Peyer's patch (tissue), 4 donors: ENCODE measurements at places on chromosomes 6 and 20. TPM values are rescaled to one million over a fixed set of nuclear protein-coding genes. Genes with fewer than 3 reads are reported as not detected.
A peak's percentile ranks its signal among the peaks of the same experiment; 100 is the strongest.

Gene KDM1B
- 17.5 TPM for total RNA-seq

DNA sequence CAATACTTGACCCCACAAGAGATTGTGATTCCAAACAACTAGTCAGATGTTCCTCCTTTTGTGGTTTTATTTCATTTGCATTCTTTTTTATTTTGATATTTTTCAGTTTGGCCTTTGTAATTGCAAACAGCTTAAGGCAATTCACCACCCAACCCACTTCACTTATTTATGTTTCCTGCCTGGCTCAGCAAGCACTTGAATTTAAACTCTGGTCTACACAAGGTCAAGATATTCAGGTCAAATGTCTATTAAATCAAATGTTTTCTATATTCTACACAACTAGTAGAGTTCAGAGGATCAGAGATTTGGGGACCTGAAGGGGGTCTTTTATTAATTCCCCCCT is 100.1 kb downstream of the SGK1 start:
- no peak for DNase-seq
- no peak overlapping the region for H3K4me3 ChIP-seq
- no peaks in the 10 kb centered on the region for H3K36me3 ChIP-seq
- no peaks in the 10 kb centered on the region for H3K27me3 ChIP-seq

- H3K27ac ChIP-seq = peak overlapping the region; percentile 80
- peaks cover 21% of the 10 kb centered on the region for H3K4me1 ChIP-seq
- H3K4me3 ChIP-seq = peak overlapping the region; percentile 14
- peaks cover 7% of the 10 kb centered on the region for H3K36me3 ChIP-seq
- no peak for DNase-seq
- no peaks in the 10 kb centered on the region for H3K27me3 ChIP-seq
Observed at GRCh38 chr6:106519460-106520394, 109.6 kb downstream of the RTN4IP1 start.

GRCh38 chr6:49252901-49253300 is 210.2 kb downstream of the MMUT start:
- H3K4me3 ChIP-seq = no peak overlapping the region
- H3K27me3 ChIP-seq = no peaks in the 10 kb centered on the region
- H3K4me1 ChIP-seq = no peaks in the 10 kb centered on the region
- no peaks in the 10 kb centered on the region for H3K36me3 ChIP-seq

Gene GPSM3
- total RNA-seq = 5.3 TPM

Gene HLA-DPA1
- total RNA-seq = 61.7 TPM

Gene TMEM200A
- 2.5 TPM for total RNA-seq

DNA sequence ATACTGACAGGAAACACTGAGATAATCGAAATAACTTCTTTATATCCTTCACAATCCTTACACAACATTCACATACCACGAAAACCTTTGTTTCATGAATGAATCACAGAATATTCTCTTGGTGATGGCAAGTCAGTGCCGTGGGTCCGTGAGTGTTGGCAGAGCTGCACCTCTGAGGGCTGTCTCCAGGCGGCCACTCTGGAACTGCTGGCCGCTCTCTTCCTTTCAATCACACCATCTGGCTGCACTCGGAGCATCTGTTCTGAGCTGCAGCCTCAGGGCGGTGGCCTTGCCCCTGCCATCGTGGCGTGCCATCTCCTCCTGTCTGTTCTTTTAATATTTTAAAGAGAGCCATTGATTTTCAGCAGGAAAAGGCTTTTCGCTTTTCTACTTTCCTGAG is 129.4 kb upstream of the AFDN start:
- H3K27ac ChIP-seq = no peak overlapping the region
- no peaks in the 10 kb centered on the region for H3K27me3 ChIP-seq
- DNase-seq = no peak
- no peak overlapping the region for H3K4me3 ChIP-seq
- H3K4me1 ChIP-seq = no peaks in the 10 kb centered on the region
- no peaks in the 10 kb centered on the region for H3K36me3 ChIP-seq

DNA sequence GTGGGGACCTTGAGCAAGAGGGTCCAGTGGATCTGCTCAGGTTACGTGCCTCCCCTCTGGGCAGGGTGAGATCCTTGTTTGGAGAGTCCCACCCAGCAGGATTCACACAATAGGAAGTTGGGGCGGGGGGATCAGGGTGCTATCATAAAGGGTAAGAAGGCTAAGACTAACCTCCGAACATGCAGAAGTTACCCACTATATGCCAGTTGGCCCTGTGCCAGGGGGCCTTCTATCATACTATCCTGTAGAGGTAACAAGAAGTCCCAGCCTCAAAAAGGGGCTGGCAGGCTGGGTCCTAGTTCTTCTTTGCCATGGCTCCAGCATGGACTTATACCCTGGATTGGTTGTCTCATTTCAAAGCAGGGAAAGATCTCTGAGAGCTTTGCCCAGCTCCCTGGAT is 94.1 kb downstream of the CDH26 start:
- H3K27ac ChIP-seq = no peak overlapping the region
- H3K36me3 ChIP-seq = no peaks in the 10 kb centered on the region
- no peaks in the 10 kb centered on the region for H3K4me1 ChIP-seq
- H3K4me3 ChIP-seq = no peak overlapping the region
- no peaks in the 10 kb centered on the region for H3K27me3 ChIP-seq
- DNase-seq = no peak

Gene TINAG
- 79.2 TPM for total RNA-seq

Gene TRIM31
- total RNA-seq = 9.9 TPM

DNA sequence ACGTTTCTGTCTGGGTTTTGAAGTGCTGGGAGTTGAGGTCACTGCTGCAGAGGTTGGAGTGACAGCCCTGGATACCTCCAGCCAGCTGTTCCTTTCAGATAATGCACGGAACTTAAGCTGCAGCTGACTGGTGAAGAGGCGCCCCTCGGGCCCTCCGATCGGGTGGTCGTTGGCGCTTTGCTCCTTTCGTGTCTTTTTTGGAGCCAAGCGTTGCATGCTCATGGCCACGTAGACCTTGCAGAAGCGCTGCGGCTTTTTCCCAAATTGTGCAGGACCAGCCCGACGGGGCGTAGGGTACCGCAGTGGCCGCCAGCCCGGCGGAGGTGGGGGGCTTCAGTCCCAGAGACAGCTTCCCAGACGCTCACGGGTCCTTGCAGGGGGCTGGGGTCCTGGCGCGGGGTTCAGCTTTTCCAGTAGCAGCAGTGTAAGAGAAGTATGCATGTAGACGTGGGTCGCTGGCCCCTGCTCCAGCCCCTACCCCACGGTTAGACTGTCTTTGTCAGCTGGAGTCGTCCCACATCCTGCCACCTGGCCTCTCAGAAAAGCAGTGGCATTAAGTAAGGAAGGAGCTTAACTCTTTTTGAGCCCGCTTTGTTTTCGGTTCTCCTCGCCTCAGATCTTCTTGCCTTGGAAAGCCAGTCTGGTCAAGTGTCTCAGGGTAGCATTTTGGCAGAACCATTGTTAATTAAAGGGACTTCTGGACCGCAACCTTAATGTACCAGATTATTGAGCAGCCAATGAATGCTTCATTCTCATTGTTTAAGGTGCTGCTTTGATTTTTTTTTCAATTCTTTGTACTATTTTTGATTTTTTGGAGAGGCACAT is 838 bp downstream of the TNFAIP3 start:
- H3K27me3 ChIP-seq = no peaks in the 10 kb centered on the region
- H3K4me1 ChIP-seq = peaks cover 21% of the 10 kb centered on the region
- H3K4me3 ChIP-seq = peak overlapping the region; percentile 85

GRCh38 chr6:101429270-101429669 is 35.8 kb downstream of the GRIK2 start:
- no peaks in the 10 kb centered on the region for H3K4me1 ChIP-seq
- DNase-seq = no peak
- no peaks in the 10 kb centered on the region for H3K27me3 ChIP-seq
- H3K4me3 ChIP-seq = no peak overlapping the region
- no peaks in the 10 kb centered on the region for H3K36me3 ChIP-seq
- H3K27ac ChIP-seq = no peak overlapping the region

Gene TTK
- 5.9 TPM for total RNA-seq

DNA sequence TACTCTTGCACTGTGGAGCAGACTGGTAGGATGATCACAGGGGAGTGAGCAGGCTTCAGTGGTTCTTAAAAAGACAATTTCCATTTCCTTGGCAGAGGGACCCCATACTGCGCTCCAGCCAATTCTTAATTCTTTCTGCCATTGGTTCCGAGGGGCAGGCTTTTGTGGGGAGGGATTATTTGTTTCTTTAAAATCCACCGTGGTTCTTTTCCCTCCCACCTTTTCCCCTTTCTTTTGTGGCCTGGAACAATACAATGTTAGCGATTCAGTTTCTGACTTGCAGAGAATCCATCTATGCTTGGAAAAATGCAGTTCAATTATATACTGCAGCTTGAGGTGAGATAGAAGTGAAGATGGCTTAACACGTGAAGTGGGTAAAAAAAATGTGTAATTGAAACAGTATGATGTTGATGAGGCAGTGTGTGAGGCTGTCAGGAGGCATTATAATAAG is 379.0 kb upstream of the FLRT3 start:
- no peak overlapping the region for H3K4me3 ChIP-seq
- no peaks in the 10 kb centered on the region for H3K27me3 ChIP-seq
- no peaks in the 10 kb centered on the region for H3K4me1 ChIP-seq
- DNase-seq = no peak
- H3K27ac ChIP-seq = no peak overlapping the region

Gene EEF1A2
- total RNA-seq = 0.67 TPM

Gene CST4
- not detected for total RNA-seq

- no peak for DNase-seq
- peak overlapping the region; percentile 3 for H3K4me3 ChIP-seq
- peak overlapping the region; percentile 25 for H3K27ac ChIP-seq
- peaks cover 8% of the 10 kb centered on the region for H3K36me3 ChIP-seq
Observed at GRCh38 chr20:32465092-32465900, 107.2 kb downstream of the ASXL1 start.

Gene MEP1A
- total RNA-seq = 911 TPM
